ENCODE measurements at places on chromosomes 2 and 18. TPM values are rescaled to one million over a fixed set of nuclear protein-coding genes. Genes with fewer than 3 reads are reported as not detected.

GRCh38 chr2:11710210-11710609 is 36.2 kb upstream of the LPIN1 start:
- DNase-seq, result no peak

DNA sequence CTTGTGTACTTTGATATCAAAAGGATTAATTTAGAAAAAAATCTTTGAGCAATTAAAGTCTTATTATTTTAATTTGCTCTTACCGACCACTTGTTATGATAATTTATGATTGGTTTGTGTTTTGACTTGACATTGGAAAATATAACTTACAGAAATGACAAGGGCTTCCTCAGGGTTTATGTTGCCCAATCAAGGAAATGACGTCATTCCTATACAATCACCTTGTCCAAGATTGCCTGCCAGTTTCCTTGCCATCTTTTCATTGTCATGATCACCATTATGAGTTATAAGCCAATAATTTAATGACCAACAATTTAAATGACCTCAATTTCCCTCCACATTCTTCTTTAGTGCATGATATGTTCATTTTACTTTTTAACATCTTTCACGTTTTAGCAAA is 351.8 kb upstream of the TMEFF2 start:
- DNase-seq, result no peak

GRCh38 chr2:124480958-124481357 is 455.9 kb downstream of the CNTNAP5 start:
- no peak for DNase-seq

DNA sequence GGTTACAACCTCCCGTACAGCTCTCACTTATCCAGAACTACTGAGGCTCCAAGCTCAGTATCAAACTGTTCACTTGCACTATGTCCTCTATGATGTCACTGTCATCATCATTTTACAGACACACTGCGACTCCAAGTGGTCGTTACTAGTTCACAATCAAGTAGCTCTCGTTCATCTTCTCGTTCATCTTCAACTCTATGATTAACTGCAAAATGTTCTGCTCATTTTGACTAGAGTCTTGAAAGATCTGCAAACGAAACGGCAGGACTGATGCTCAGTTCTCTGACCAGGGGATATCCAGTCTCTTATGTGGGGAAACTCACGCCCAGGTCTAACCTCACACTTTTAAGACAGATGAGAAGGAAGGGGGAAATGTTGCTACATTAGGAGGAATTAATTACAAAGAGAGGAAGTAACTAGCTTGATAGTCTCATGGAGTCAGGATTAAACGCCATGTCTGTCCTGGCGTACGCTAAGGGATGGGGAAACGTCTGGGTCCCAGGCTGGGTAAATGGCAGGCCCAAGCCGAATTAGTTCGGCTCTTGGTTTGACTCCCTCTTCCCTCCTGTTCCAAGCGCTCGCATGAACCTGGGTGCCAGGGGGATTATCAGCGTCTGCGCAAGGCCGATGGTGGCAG is 794 bp upstream of the CHCHD5 start:
- no peak for DNase-seq

DNA sequence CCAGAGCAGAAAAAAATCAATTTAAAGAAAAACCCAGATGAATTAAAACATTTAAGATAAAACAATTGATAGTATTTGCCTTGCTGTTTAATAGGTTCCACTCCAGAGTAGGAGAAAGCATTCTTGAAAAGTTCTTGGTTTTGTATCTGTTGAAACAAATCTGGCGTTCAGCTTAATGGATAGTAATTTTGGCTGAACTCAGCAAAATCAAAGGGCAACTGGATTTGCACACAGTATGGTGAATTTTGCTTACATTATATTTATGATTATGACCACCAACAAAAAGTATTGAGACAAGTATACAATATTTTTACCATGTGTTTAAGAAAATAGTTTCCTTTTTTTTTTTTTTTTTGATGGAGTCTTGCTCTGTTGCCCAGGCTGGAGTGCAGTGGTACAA is 34.0 kb downstream of the SLC4A10 start:
- DNase-seq, result no peak

The CPO gene
- not detected for total RNA-seq

The TEX44 gene
- not detected for total RNA-seq

GRCh38 chr18:75255094-75255493 is 44.5 kb downstream of the TSHZ1 start:
- DNase-seq, result no peak

The DSG4 gene
- total RNA-seq, result not detected

The SERPINB11 gene
- not detected for total RNA-seq

The DOK6 gene
- total RNA-seq, result 2.0 TPM

The C1QL2 gene
- not detected for total RNA-seq

Data from right atrium auricular region (tissue), 2 donors.